HuH-7 (cell line): ENCODE measurements at places on chromosomes 2 and 18.
A peak's percentile ranks its signal among the peaks of the same experiment; 100 is the strongest.

DNA sequence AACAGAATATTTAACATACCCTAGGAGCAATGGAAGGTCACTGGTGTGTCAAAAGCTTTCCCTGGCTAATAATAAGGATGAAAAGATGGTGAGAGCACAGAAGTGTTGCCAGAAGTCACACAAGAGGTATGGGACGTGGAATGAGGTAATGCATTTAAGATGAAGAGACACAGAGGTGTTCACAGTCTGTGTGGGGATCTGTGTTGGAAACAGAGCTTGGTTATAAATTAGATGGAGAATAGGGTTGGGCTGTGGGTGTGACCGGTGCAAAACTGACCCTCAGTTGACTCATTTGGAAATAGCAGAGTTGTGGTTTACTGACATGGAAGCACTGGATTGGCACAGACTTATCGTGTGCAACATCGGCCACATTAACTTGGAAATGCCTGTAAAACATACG is 372.5 kb downstream of the SATB2 start:
- no peak for DNase-seq

DNA sequence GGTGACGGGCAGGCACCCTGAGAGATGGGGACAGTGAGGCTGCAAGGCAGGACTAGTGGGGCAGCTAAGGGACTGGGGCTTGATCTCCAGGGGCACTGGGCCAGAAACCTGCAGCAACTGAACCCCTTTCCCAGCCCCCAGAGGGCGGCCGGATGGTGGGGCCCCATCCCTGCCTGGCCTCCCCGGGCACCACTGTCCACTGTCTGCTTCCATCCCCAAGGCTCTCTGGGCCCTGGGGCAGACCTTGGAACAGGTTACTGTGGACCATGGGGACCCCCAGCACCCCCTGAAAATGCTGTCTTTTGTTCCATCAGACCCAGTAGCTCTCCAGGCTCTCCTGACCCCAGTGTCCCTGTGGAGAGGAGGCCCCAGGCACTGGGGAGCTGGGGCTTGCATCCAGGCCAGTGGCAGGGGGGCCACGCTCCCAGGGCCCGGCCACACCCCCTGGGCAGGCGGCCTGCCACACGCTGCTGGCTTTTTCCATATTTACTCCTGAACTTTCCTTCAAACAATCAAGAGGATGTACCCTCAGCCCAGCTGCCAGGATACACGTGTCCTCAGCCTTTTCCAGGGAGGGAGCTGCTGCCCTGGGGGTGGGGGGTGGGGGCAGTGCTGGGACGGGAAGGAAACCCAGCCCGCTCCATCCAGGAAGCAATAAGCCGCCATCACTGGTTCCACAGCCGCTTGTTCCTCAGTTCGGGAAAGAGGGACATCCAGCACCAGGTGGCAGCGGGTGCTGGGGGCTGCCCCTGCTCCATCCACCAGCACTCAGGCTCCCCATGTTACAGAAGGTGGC is 102.3 kb upstream of the ODC1 start:
- DNase-seq, result no peak

DNA sequence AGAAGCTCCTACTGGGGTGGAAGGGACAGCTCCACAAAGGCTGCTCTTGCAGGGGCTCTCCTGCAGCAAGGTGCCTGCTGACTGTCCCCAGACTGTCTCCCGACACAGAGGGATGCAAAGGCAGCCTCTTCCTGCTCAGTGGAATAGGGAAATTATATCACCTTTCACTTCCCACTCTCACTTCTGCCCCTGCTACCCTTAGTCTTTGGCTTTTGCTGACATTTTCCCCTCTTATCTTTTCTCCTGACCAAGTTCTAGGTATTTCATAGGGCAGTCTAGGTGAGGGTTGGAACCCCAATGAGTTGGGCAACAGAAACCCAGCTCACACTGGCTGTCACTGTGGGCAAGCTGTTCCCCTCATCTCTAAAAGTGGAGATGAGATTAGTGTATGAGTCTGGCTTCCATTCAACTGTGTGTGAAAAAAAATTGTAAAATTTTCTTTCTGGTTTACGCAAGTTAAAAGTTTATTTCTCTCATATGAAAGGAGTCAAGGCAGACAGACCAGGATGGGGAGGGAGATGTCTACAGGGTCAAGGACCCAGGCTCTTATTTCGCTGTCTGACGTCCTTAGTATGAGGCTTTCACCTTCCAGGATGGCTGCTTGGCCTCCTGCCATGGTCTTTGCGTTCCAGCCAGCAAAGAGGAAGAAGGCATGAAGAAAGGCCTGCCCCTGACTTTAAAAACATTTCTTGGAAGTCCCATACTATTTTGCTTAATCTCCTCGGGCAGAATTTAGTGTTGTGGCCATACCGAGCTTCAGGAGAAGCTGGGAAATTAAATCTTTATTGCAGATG is 7.5 kb upstream of the MOCOS start:
- no peak for DNase-seq

DNA sequence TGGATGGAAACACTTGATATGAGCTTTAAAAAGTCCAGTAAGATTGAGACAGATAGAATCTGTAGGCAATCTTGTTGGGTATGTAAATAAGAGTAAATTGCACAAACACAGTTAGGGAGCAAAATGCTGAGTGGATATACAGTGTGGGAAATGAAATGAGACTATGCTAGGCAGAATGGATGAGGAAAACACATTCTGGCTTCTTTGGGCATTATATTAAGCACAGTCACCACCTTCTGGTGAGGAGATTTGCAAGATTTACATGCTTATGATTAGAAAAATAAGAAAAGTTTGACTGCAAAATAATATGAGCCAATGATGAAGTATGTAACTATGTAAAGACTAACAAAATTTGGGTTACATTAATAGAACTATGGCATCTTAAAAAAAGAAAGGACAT is 2165.0 kb upstream of the CELF4 start:
- DNase-seq, result no peak

DNA sequence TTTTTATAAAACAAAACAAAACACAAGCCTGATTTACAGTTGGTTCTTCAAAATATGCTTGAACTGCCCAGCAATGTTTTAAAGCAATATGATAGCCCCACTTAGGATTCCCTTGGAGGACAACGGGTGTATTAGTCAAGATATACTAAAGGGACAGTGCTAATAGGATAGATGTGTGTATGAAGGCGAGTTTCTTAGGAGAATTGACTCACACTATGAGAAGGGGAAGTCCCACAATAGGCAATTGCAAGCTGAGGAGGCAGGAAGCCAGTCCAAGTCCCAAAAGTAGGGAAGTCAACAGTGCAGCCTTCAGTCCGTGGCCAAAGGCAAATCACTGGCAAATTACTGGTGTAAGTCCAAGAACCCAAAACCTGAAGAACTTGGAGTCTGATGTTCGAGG is 167.9 kb downstream of the CBLN2 start:
- DNase-seq, result no peak

- no peak for DNase-seq
Observed at GRCh38 chr2:51258301-51258700, 226.4 kb upstream of the NRXN1 start.

DNA sequence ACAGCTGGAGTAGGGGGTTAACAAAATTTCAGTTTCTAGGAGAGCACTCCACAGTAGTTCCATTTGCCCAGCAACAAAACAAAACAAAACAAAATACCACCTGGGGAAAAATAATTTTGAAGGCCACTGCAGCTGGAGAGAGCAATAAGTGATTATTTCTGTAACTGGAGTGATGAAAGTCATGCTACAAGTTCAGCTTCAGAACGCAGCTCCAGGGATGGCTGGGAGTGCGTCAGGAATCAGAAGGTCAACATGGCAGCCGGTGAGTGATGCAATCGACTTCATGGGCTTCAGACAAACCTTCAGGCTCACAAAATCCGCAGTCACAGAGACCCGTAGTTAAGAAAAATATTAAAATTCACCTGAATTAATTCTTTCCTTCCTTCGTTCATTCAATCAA is 41.0 kb downstream of the ABHD3 start:
- no peak for DNase-seq

- no peak for DNase-seq
Observed at GRCh38 chr18:73099759-73100158, 232.0 kb upstream of the NETO1 start.

GRCh38 chr2:176483901-176484568 is 214.8 kb downstream of the MTX2 start:
- no peak for DNase-seq

- peak; percentile 23 for DNase-seq
Observed at GRCh38 chr2:182980115-182980514, 58.1 kb downstream of the NCKAP1 start.

GRCh38 chr2:25044990-25045389 is 3.1 kb downstream of the EFR3B start:
- DNase-seq, result no peak

DNA sequence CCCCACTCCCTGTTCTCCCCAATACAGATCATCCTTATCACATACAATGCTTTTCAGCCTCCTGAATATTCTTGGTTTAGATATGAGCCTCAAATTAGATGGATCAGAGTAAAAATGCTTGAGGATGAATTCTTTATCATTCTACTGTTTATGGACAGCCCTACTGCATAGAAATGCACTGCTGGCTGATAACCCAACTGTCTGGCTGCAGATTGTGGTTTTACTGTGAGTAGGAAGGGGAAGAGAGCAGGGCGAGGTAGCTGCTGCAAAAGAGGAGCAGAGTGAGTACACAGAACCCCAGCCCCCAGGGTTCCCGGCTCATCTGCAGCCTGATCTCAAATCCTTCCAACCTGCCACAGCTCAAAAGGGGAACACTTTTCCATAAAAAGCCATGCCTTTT is 29.4 kb upstream of the NCOA1 start:
- no peak for DNase-seq

GRCh38 chr2:168217920-168218319 is 29.5 kb downstream of the STK39 start:
- DNase-seq, result no peak

DNA sequence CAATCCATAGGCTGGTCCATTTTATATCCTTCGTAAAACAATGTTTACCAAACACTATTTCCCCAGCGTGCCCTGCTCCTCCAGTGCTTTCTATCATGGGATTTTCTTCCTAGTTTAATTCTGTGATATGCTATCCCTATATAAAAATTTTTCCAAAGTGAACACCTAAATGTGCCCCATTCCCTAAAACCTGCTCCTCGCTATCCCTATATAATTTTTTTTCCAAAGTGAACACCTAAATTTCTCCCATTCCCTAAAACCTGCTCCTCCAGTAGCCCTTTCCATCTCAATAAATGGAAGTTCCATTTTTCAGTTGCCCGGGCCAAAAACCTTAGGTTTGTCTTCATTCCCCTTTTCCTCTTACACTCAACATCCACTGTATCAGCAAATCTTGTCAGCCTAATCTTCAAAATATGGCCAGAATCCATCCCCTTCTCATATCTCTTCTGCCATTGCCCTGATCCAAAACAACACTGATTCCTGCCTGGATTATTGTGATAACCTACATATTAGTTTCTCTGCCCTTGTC is 26.1 kb downstream of the APOB start:
- no peak for DNase-seq

GRCh38 chr18:9068346-9068745 is 34.2 kb upstream of the NDUFV2 start:
- no peak for DNase-seq

GRCh38 chr2:161283926-161284325 is 24.3 kb upstream of the PSMD14 start:
- no peak for DNase-seq

- no peak for DNase-seq
Observed at GRCh38 chr2:72780477-72780876, 45.4 kb downstream of the EXOC6B start.

- DNase-seq, result no peak
Observed at GRCh38 chr2:240134466-240134865, 1.6 kb downstream of the COPS9 start.

- no peak for DNase-seq
Observed at GRCh38 chr2:127080938-127081755, 25.8 kb downstream of the BIN1 start.

- DNase-seq, result peak; percentile 19
Observed at GRCh38 chr2:24972315-24972961, 683 bp upstream of the DNAJC27 start.

GRCh38 chr2:8202132-8202531 is 479.7 kb upstream of the ID2 start:
- DNase-seq, result no peak

GRCh38 chr2:197185676-197186075 is 124.9 kb downstream of the ANKRD44 start:
- no peak for DNase-seq

GRCh38 chr18:41966943-41967342 is 11.9 kb downstream of the PIK3C3 start:
- no peak for DNase-seq

DNA sequence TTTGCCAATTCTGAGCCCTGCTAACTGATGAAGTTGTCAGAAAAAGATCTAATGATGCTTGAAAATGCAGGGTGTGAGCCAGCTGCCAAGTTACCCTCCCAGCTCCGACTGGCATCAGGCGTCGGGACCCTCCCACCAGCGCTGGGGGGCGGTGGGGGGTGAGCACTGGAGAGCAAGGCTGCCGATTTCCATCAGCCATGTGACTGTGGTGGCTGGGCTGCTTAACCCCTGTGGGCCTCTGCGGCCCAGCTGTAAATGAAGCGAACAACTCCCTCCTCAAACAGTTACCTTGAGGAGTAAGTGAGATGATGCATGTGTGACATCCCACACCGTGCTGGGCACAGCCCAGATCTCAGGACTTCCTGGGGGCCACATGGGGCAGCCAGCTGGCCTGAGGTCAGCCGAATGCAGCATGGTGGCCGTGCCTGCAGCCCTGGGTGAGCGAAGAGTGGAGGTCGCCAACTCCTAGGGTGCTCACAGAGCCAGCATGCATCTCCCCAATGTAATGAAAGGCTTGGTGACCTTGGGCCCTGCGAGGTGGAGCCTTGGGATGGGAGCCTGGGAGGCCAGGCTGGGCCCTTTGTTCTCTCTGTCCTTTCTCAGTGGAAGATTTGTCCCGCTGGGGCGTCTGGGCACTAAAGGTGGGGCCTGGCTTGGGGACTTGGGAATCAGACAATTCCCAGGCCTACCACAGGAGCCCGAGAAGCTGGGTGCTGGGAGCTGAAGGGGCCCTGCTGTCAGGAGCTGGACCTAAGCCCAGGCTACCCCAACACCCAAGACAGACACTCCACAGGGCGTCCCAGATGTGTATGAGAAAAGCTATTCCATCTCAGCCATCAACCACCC is 25.1 kb downstream of the CIB4 start:
- DNase-seq, result no peak

DNA sequence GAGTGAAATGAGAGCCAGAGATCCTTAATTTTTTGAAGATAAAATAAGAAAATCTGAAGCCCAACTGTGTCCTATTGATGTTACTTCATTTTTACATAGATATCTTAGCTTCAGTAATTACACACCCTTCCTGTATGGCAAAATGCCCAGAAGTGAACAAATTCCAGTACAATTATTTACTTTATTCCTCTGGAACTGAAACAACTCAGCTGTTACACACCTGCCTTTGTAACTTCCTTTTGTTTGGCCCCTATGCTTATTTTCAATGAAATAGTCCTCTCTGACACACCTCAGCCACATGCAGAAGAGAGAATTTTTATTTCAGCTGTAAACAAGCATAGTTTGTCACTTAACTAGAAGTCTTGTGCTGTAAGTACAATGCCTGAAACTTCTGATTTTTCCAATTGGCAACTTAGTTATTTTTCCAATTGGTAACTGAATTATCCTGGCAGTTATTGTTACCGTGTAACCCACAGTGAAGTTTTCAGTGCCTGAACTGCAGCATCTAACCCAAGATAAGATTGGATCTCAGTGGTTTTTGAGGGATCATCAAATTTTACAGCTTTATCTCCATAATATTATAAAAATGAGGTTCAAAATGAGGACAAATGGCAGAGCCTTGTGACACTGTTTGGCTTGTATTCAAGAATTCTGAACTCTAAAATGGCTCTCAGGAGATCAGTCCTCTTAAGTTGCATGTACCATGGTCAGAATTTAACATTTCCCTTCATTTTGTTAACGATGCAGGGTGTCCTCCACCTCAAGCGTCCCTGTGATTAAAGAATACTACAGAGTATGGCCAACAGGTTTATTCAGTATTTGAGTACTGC is 82.6 kb downstream of the PKP4 start:
- DNase-seq, result peak; percentile 12

- DNase-seq, result no peak
Observed at GRCh38 chr2:72755647-72756423, 70.0 kb downstream of the EXOC6B start.
